Right ventricle myocardium superior (tissue), 1 donor: ENCODE measurements at places on chromosomes 7 and 10.

DNA sequence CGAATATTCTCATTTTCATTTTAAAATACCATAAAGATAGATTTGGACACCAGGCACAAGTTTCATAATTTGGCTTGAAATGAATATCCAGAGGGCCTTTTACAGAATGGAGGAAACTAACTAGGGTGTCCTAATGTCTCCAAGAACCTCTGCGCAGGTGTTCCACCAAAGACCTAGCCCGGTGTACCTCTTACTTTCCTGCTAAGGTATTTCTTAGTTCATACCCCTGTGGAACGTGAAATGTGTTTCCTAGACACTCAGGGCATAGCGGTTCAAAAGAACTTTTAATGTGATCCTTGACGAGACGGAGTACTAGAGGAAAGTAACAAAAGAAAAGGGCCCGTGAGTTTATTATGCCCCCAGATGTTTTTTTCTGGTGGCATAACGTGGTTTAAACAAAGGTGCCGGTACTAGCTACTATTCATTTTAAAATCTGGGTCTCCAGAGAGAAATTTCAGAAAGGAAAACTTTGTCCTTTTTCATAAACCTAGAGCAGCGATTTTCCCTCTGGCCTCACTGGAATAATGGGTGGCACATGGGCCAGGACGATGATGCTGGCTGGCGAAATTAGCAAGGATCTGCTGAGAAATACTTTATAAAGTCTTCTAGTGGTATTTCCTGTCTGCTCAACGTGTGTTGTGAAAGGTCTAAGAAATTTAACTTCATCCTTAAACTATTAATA lies 1.4 kb downstream of the APBB1IP start:
- DNase-seq: no peak

DNA sequence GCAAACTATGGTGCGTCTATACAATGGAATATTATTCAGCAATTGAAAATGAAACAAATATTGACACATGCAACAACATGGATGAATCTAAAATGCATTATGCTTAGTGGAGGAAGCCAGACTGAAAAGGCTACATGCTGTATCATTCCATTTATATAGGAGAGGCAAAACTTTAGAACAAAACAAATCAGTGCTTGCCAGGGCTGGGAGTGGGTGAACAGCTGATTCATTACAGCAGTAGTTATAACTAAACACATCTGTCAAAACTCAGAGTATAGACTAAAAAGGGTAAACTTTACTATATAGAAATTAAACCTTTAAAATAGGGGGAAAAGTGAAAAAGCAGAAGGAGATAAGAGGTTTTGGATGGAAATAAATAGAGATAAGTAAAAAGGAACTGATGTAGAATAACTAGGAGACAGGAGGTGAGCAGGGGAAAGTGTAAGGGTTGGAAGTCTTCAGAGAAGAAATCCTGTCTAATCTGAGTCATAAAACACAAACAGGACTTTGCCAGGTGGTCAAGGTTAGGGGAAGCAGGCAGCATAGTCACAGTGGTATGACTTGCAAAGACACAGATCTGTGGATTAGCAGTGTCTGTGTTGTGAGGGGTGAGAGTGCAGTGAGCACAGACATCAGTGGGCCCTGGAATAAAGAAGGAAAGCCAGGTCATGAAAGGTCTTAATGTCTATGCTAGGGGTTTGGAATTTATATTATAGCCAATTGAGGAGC lies 349.8 kb downstream of the PHTF2 start:
- no peak for DNase-seq

GRCh38 chr7:55514546-55515265 lies 57.6 kb downstream of the VOPP1 start:
- DNase-seq: no peak

DNA sequence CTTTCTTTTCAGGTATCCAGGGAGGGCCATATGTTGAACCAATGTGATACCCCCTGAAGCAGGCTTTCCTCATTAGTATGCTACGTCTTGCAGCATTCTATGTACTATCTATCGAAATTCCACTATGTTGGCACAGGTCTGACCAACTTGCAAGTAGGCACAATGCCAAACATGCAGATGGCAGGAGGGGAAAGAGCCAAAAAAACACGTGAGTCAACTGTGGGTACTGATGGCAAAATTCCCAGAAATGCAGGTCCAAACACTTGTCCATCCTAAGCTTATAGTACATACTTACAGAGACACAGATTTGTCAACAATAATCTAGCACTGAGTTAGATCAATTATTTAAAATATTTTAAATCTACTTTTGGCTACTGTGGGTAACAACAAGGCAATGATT lies 394.9 kb downstream of the DGKB start:
- DNase-seq: no peak

DNA sequence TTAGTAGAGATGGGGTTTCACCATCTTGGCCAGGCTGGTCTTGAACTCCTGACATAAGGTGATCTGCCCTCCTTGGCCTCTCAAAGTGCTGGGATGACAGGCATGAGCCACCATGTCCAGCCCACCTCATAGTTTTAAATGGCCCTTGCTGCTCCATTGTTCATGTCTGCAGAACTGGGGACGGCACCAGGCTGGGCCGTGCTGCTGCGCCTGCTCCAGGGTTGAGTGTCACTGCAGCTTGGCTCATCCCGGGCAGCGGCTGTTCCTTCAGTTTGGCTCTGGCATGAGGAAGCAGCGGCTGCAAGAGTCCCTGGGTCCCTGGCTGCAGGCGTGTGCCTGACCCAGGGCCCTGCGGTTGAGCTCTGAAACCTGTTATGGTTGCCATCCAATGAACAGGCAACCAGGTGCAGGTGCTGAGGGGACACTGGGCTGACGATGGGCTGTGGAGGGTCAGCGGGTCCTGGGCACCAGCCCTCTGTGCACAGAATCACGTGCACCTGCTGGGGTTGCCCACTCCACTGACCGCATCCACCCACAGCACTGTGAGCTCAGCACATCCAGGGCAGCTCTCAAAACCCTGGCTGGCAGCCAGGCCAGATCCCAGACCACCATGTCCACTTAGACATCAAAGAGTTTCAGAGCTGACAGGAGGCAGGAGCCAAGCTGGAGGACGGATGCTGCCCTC lies 70.2 kb upstream of the PPP2R2D start:
- peak; percentile 15 for DNase-seq

DNA sequence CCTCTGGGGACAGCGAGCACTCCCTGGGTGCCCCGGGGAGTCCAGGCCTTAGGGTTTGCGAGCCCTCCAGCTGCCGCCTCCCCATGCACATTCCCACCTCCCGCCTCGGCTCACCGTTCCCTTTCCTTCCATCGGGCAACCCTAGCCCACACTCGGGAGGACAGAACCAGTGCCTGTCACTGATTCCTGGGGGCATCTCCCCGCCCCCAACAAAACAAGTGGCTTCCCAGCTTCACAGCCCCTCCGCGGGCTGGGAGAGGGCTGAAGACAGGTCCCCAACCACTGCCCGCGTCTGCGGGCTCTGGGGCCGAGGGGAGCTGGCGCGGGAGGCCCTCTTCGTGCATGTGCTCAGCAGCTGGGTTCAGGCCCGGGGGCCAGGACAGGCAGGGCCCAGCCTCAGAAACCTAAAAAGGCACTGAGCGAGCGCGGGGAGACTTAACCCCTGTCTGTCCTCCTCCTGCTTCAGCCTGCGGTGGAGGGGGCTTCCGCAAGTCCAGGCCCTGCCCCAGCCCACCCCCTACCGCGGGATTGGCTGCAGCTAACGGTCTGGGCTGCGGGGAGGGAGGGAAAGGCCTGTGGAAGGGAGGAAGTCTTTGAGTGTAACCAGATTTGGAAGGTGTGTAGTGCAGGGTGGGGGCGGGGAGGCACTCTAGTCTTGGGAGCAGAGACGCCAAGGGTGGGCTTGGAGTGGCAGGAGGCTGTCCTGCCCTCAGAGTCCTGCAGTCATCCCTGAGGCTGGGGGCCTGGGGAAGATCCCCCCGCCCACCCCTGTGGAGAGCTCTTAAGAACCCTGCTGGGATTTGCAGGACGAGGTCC lies 1.2 kb downstream of the FLNC start:
- DNase-seq: peak; percentile 80

- no peak for DNase-seq
Observed at GRCh38 chr7:91609525-91609924, 271.0 kb downstream of the MTERF1 start.

DNA sequence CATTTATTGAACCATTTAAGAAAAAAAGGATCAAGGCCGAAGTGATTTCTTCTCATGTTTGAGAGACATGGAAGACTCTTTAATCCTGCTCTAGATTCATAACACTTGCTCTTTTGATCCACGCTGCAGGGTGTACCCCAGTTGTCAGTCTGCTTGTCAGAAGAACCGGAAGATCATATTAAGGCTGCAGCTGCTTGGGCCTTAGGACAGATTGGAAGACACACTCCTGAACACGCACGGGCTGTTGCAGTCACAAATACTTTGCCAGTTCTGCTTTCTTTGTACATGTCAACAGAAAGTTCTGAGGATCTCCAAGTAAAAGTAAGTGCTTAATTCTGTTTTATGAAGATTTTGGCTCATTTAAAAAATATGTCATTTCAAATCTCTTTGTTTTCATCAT lies 46.3 kb downstream of the SPAG6 start:
- DNase-seq: no peak

- DNase-seq: no peak
Observed at GRCh38 chr7:35975851-35976454, 175.1 kb downstream of the SEPTIN7 start.

- DNase-seq: no peak
Observed at GRCh38 chr10:126576336-126576735, 94.2 kb downstream of the C10orf90 start.

DNA sequence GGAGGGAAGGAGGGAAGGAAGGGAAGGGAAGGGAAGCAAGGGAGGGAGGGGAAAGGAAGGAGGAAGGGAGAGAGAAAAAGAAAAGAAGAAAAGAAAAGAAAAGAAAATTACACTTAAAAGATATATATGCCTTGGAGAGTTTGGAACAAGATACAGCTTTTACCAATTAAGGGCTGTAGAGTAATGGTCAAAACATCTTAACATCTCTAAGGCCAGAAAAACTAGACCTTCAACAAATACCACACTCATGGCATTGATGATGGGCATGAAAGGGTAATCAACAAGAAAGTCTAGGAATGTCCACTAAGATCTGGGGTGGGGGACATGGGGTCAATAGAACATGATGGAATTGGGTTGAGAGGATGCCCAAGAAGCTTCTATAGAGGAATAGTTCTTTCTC lies 74.5 kb downstream of the CREB3L2 start:
- no peak for DNase-seq

DNA sequence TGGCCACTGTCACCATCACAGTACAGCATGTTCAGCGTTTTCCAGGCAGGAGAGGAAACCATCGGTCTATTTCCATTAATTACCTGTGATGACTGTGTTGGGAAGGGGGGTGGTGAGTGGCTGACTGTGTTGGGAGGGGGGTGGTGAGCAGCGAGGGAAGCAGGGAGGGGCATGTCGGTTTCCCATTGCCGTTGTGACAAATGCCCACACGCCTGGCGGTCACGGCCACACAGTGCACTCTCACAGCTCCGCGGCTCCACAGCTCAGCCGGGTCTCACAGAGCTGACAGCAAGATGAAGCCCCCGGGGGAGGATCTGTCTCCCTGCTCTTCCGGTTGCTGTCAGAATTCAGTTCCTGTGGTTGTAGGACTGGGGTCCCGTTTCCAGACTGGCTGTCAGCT lies 39.0 kb downstream of the AP5Z1 start:
- DNase-seq: no peak

DNA sequence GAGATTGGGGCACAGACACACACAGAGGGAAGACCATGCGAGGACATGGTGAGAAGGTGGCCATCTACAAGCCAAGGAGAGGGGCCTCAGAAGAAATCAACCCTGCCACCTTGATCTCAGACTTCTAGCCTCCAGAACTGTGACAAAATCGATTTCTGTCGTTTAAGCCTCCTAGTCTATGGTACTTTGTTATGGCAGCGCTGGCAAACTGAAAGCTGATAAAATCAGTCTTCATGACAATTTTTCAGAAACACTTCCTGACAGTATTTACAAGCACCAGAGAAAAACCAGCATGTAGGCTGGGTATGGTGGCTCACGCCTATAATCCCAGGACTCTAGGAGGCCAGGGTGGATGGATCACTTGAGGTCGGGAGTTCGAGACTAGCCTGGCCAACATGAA lies 4.2 kb downstream of the PARP12 start:
- DNase-seq: no peak

- no peak for DNase-seq
Observed at GRCh38 chr7:83827036-83827435, 178.1 kb upstream of the SEMA3E start.

- no peak for DNase-seq
Observed at GRCh38 chr10:60384011-60384410, 5.7 kb downstream of the ANK3 start.

- no peak for DNase-seq
Observed at GRCh38 chr7:81791568-81792518, 22.0 kb upstream of the HGF start.

DNA sequence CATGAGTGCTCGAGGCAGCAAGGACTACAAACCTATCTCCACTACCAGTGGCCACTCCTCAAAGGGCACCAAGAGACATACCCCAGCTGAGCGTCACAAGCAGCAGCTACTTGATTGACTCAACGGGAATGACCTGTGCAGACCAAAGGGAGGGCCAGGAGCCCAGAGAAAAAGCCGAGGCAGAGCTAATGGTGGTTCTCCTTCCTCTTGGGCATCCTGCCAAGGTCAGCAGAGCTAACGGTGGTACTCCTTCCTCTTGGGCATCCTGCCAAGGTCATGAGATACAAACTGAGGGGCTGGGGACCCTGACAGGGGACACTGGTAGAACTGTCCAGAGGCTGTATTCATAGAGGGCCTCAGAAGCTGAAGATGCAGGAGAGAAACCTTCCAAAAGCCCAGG lies 60.4 kb downstream of the FAM53B start:
- no peak for DNase-seq

DNA sequence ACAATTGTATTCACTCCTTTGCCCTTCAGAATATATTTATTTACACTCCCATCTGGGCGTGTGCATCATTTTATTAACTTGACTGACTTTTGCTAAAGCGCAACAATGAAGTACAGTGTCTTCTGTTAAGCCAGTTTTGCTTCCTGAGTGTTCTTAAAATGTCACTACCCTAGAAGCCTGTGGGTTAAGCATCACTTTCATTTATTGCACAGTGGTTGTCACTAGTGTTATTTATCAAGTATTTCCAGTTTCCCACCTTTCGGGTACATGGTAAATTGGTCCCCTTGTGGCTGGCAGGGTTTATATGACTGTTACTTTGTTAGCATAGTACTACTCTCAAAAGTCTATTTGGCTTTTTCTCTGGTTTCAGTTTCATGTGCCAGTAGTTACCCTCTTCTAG lies 3.3 kb downstream of the HILPDA start:
- DNase-seq: no peak

- no peak for DNase-seq
Observed at GRCh38 chr7:150748376-150748775, 11.2 kb downstream of the GIMAP5 start.
